Stimulated activated CD4-positive, alpha-beta T cell treated with anti-CD3 and anti-CD28 coated beads, Interleukin-4, amount 100 ng/mL, for 24 hours (primary cell): ENCODE measurements at places on chromosomes 13 and 19.

DNA sequence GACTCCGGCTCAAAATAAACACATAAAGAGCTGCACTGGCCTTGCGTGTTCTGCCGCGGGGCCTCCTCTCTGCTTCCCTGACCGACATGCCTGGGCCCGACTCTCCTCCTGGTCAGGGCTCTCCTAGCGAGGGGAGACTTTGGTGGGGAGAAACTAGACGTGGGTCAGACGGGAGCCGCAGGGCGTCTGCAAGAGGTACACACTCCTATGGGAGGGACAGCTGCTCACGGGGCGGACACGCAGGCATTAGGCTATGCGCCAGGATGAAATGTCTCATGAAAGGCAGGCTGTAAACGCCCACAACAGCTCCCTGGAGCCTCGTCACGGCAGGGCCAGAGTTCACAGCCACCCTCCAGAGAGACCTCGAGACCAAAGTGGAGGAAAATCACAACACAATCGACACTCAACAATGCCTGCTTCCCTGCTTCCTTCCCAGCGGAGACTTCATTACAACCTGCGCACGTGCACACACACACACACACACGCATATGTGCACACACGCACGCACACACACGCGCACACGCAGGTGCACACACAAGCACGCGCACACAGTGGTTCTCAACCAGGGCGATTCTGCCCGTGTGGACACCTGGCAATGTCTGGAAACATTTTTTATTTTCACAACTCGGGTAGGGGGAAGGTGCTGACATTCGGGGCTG lies 5.8 kb downstream of the SLC39A3 start:
- no peak for DNase-seq

- DNase-seq, result no peak
Observed at GRCh38 chr13:26255691-26256277, 1.9 kb downstream of the CDK8 start.

- no peak for DNase-seq
Observed at GRCh38 chr13:23325191-23325590, 108.3 kb downstream of the SACS start.

- no peak for DNase-seq
Observed at GRCh38 chr13:78998630-78999315, 339.8 kb upstream of the OBI1 start.

DNA sequence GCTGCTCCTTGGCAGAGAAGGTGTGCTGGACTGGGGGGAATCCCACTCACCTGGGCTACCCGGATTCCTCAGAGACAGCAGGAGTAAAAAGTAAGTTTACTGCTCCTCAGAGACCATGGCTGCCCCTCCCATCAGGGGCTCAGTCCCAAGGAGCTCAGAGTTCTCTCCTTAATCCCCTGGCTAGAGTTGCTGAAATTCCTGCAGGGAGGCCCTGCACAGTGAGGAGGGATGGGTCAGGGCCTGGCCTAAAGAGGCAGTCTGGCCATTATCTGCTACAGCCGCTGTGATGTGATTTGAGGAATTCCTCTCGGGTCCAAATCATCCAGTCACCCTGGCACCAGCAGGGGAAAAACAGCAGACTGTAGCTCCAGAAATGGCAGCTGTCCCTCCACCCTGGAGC lies 502.5 kb downstream of the PCDH17 start:
- DNase-seq, result no peak

DNA sequence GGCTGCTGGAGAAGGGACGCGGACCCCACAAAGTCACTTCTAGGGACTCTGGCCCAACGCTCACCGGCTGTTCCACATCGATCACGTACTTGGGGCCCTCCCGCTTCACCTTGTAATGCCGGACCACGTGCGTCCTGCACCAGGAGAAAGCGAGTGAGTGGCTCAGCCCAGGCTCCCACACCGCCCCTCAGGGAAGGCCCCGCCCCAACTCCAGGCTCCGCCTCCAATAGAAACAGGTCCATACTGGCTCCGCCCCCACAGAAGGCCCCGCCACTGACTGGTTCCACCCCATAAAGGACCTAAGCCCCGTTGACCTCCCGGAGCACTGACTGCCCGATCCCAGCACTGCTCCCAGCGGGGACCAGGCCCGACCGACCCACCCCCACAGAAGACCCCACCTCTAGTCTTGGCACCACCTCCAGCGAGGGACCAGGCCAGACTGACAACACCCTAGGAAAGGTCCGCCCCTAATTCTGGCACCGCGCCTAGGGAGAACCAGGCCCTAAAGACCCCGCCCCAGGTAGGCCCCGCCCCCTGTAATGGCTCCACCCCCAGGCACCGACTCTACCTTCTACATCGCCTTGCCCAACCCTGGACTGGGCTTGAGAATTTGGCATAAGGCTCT lies 11.3 kb downstream of the STAP2 start:
- DNase-seq, result peak; percentile 65

DNA sequence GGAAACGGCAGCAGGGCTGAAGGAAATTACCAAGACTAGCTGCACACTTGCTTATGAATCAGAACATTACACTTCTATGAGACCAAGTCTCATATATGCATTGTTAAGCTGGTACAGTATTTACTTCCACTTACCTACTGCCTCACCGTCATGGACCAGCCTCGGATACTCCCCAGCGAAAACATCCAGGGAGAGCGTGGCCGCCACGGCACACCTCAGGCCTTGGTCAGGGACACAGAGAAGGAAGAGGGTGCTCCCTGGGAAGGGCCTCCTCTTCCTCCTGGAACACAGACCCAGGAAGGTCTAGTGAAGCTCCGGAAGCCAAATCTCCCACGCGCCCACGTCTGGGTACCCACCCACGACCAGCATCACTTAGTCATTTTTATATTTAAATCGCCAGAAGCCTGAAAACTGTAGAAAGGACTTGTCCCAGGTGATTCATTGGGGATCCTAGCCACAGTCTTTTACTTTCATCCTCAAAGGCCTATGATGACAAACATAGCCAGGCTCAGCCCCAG lies 24.4 kb upstream of the MTIF3 start:
- no peak for DNase-seq

DNA sequence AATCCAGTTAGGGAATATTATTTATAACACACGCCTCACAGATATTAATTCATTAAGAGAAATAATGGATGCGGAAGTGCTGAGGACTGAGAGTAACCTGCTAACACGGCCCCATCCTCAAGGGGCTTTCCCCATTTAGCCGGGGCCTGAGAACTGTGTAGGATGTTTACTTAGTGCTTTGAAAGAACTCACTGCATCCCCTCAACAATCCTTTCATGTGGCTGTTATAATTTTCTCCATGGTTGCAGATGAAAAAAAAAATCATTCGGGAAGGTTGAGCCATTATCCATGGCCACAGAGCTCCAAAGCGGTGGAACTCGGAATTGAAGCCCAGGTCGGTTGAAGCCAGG lies 98.2 kb downstream of the ING1 start:
- no peak for DNase-seq

GRCh38 chr19:17232258-17232657 lies 6.2 kb downstream of the OCEL1 start:
- DNase-seq, result no peak

DNA sequence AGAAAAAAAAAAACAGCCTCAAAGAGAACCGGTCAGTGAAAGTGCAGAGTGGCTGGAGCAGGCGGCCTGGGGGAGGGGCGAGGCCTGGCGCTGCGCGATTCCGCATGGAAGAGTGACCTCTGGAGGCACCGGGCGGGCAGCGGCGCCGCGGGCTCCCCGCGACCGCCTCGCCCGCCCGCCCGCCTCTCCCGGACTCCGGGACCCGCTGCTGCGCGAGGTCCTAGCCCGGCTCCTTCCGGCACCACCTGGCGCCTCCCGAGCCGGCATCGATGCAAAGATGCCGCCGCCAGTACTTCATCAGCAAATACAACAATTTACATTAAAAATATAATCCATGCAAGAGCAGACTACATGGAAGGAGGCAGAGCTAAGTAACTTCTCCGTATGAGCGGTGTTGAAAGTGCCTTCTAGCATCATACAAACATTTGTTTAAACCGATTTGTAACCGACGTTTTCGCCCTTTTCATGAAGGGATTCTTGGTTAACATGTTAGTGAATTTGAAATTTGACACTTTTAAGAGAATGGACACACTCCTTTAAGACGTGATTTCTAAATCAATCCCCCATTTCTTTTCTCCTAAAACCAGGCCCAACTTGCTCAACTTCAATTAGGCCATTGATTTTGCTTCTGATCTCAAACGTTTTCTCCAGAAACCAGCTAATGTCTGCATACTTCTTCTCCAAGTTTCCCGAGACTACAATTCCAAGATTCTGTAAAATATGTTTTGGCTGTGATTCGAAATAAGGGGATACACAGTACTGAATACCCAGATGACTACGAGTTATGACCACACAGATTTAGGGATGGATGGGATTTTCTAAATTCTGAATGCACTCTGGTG lies 2.1 kb downstream of the EFNB2 start:
- peak; percentile 11 for DNase-seq

GRCh38 chr19:38799104-38799503 lies 10.1 kb downstream of the LGALS7B start:
- DNase-seq, result no peak

DNA sequence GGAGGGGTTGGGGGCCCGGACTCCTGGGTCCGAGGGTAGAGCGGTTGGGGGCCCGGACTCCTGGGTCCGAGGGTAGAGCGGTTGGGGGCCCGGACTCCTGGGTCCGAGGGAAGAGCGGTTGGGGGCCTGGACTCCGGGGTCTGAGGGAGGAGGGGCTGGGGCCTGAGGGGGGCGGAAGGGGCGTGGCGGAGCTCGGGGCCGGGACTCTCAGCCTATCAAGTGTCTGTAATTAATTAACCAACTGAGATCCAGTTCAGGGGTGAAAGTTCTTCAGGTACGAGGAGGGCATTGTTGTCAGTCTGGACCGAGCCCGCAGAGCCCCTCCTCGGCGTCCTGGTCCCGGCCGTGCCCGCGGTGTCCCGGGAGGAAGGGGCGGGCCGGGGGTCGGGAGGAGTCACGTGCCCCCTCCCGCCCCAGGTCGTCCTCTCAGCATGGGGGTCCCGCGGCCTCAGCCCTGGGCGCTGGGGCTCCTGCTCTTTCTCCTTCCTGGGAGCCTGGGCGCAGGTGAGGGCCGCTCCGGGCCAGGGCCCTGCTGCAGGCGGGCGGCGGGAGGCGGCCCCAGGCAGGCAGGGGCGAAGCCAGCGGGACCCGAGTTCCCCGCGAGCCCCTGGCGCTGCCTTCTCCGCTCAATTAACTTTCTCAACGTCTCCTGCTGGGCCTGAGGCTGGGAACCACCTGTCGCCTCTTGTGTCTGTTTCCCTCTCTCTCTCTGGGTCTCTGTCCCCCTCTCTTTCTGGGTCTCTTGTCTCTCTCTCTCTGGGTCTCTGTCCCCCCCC lies 697 bp downstream of the FCGRT start:
- DNase-seq, result peak; percentile 31

GRCh38 chr19:43438291-43439031 lies 23.8 kb downstream of the TEX101 start:
- no peak for DNase-seq

DNA sequence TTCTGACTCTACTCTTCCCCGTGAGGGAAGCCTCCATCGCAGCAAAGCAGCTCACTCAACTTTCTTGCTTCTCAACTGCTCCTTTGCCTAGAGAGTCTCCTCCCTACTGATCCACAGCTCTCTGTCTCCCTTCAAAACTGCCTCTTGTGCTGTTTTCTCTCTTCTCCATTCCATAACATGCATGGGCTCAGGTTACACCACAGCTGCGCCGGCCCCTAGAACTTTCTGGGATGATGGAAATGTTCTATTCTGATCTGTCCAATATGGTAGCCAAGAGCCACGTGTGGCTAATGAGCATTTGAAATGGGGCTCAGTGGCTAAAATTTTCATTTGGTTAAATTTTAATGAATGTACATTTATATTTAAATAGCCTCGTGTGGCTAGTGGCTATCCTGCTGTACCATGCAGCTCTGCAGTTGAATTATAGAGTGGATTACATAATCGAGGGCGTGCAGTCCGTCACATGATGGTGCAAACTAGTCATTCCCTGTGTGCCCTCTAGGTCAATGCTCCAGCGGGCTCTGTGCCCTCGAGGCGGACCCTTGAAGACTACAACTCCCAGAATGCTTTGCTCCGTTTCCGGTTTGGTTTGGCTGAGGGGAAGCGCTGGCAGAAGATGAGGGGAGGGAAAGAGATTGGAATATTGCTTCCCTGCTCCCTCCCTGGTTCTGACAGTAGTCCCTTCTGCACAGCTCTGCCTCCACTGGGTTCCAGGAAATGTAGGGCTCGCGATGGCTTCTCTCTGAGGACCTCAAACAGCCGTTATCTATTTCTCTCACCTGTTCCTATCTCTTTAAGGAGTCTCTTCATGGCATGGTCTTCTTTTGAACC lies 109.8 kb downstream of the CACNA1A start:
- no peak for DNase-seq

DNA sequence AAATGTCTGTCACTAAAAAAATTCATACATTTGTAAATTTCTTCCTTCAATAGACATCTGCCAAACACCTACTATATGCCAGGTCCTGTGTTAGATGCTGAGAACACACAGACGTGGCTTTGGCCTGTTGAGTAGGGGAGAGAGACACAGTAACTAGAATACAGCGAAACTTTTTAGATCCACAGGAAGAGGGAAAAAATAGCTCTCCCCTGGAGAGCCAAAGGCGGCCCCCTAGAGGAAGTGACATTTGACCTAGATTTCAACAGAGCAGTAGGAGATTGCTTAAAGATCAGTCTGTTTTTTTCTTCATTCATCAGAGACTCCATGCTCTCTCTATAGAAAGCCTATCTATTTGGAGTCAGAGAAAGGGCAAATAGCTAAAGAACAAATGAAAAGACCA lies 11.3 kb downstream of the LCP1 start:
- DNase-seq, result no peak

- DNase-seq, result no peak
Observed at GRCh38 chr19:4042064-4042730, 24.5 kb downstream of the ZBTB7A start.

- DNase-seq, result no peak
Observed at GRCh38 chr13:30730526-30730925, 4.8 kb upstream of the ALOX5AP start.

GRCh38 chr13:25752957-25753551 lies 298.8 kb downstream of the SHISA2 start:
- no peak for DNase-seq

DNA sequence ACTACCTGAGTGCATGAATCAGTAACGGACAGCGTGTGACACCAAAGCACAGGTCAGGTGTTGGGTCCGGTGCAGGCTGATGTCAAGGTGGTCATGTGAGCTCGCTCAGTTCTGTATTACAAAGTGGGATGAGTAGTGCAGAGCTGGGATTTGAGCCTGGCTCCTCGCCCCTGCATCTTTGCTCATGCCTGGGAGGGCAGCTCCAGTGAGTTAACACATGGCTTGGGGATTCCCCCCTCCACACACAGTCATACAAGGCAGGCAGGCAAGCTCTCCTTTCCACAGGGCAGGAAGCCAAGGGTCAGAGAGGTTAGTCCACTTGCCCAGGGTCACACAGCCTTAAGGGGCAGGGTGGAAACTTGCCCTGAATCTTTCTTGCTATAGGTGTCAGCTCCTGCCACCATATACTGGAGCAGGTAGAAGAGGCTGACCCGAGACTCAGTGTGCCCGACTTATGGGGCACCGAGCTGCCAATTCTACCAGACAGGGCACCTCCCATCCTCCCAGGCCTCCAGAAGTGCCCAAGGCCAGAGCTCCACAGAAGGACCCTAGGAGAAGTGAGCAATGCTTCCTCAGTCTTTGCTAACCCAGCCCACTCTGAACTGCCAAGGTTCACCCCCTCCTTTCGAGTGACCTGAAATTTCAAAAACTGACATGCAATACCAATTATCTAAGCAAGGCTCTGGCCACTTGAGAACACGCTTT lies 35.4 kb downstream of the ZNF787 start:
- no peak for DNase-seq
